ENCODE measurements at places on chromosomes 1 and 21.

GRCh38 chr1:160404094-160404493 is 3.7 kb downstream of the VANGL2 start:
- DNase-seq: no peak

DNA sequence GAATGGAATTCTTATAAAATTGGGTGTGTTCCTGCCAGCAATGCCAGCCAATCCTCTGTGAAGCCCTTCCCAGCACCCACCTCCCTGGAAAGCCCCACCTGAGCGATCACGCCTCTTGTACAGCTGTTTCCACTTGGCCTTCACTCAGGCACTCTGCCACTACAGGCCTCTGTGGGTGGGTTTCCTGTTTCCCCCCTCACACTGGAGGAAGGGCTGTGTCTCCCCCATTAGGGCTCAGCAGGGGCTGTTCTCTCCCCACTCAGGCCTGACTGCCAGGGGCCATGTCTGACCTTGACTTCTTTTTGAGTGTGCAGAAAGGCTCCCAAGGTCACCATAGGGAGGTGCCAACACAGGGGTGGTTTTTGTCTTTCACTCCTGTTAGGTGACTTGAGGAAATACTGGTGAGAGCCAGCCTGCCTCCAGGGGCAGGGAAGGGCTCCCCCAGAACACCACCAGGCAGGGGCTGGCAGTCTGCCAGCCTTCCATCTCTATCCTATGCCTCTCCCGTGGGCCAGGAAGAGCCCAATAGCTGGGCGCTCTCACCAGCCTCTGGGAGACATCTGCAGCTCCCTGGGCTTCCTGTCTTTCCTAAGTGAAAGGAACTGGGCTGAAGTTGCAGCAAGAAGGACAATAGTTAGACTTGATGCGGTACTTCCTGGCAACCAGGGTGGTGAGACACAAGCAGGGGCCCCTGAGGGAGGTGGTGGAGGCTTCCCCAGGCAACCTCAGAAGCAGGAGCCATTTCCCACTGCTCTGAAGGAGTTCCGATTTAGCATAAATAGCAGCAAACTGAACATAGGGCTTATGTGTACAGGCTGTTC is 49.1 kb downstream of the ELK4 start:
- peak; percentile 39 for DNase-seq

DNA sequence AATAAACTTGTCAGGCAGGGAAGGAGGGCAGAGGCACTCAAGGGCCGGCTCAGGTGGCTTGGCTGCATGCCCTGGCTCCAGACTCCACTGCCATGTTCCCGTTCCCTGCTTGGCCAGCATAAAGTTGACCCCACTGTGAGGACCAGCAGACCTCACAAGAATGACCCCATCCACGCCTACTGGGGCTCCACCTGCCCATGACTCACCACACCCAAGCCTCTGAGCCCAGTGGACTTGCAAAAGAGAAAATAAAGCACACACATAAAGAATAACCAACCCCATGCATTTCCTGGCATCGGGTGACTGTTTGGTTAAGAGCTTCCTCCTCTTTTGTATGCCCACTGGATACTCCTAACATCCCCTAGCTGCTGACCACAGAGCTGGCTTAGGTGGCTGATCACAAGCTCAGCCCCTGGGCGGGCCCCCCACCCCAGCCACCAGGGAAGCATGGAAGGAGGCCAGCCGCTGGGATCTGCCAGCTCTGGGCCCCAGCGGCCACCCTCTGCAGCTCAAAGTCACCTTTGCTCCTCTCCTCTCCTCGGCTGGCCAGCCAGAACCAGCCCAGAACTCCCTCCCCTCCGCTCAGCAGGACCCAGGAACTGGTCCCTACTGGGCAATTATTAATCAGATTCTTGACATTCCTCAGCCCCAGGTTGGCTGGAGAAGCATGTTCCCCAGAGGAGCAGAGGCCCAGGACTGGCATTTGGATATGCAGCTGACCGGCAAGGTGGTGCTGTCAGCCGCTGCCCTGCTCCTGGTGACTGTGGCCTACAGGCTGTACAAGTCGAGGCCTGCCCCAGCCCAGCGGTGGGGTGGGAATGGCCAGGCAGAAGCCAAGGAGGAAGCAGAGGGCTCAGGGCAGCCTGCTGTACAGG is at the start of gene KLHDC7A:
Gene KLHDC7A, plus strand, starts transcription at position 616 of the 875 bp plus-strand sequence. Its CDS starts 52 bp downstream, at position 668.
- DNase-seq: no peak

- DNase-seq: no peak
Observed at GRCh38 chr1:171295821-171296220, 18.2 kb upstream of the FMO4 start.

DNA sequence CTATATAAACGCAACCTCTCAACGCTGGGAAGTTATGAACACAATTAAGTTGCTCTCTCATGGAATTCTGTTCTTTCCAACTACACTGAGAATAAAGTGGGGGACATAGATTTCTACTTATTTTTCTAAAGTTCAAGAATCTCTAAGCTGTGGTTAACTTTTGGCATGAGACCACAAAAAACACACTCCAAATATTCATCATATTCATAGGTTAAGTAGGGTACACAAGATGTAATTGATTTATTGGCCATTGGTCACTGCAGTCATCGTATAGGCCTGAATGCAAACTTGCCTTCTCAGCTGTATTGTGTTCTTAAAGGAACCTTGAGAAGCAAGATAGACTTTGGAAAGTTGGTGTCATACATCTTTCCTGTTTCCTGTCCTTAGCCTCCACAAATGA is 40.3 kb downstream of the PRRX1 start:
- no peak for DNase-seq

DNA sequence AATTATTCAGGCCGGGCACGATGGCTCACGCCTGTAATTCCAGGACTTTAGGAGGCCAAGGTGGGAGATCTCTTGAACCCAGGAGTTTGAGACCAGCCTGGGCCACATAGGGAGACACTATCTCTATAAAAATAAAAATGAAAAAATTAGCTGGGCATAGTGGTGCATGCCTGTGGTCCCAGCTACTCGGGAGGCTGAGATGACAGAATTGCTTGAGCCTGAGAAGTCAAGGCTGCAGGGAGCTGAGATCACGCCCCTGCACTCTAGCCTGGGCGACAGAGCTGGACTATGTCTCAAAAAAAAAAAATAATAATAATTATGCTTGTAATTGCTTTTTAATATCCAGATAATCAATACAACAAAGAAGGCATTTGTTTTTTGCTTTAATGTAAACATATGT is 91.3 kb downstream of the RIPK4 start:
- no peak for DNase-seq

DNA sequence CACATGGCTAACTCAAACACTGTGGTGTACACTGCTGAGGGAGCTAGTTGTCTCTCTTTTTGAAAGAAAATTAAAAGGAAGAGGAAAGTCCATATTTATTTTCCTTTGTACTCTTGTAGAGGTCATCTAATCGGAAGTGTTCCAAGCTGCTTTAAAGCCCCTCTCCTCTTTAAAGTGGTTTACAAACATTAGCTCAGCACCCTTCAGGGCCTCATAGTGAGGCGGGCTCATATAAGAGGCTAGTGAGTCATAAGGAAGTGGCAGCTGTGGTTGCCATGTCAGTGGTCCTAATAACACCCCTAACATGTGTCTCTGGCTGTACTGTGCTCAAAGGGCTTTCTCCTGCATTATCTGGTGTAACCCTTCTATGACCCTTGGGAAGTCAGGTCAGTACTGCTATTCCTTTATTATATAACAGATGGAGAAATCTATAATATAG is 104.4 kb upstream of the SERBP1 start:
- no peak for DNase-seq

DNA sequence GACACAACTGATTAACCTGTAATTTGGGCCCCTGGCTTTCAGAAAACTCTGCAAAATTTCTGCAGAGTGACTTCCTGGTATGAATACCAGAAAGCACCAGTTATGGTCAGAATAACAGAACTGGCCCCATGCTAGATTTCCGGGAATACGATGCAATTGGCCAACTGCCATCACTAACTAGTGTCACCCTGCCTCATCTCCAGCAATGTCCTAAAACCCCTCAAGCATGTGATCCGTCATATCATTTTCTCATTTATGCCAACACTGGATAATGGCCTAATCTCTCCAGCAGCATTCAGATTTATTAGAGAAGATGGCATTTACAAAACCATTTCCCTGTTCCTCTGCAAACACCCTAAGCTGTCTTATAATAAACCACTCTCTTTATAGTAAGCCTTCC is 15.4 kb downstream of the KAZN start:
- no peak for DNase-seq

DNA sequence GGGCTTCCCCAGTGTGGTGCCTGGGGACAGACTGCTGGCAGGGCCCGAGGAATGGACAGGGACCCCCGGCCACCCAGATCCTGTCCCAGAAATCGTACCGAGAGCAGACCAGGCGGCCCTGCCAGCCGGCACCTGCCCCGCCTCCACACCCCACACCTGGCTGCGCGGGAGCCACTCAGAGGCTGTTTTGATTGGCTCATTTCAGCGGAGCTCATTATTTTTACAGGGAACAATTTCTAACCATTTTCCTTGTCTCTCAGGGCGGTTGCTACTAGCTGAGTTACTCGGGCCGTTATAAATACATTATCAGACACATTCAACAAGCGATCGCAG is 39.3 kb upstream of the AJAP1 start:
- DNase-seq: no peak

- no peak for DNase-seq
Observed at GRCh38 chr1:44829506-44830384, 13.3 kb downstream of the PTCH2 start.

DNA sequence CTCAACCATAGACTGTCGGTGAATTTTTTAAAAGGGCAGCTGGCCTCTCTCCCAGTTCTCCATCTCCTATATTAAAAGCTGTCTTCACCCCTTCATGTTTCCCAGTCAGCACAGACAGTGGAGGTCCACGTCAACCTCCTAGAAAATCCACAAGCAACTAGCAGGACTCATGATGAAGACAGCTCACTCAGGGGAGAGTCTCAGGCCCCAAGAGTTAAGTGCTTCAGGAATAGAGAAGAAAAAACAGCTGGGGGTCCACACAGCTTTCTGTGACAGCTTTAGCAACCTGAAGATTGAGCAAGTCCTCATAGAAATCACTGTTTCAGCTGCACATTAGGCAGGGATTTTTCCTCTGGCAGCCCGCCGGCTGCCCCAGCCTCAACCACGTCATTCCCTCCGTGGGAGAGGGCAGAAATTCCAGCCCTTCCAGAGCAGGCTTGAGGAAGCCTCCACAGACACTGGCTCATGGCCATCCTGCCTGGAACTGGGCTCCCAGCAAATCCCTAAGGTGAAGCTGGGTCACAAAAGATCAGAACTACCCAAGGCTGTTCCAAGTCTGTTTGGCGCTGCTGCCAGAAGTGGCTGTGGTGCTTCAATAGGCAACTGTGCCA is 15.2 kb downstream of the GPR161 start:
- DNase-seq: peak; percentile 50

- DNase-seq: no peak
Observed at GRCh38 chr21:29293495-29293894, 5.2 kb upstream of the BACH1 start.

DNA sequence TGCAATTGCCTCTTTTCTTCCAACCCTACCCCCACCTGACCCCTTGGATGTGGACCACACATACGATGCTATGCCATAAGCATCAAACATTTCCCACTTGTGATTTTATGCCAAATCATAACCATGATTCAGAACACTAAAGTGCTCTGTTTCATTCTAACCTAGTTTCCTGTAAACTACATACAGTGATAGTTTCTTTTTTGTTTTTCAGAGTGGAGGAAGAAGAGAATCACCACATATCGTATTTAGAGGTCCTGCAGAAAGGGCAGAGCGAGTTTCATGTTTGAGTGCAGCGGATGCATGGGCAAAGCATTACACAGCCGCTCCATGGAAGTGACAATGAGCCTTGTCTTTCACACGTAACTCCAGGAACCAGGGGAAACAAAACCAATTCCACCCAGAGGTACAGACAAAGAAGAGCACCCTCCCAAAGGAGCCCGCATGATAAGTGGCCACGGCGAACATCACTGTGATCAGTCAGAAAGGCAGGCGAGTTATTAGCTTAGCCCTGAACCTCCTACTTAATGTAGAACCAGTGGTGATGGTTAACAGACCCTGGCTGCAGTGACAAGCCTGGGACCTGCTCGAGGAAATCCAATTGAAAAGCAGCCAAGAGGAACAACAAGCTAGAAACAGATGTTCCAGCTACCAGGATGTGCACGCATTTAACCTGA is 64.0 kb upstream of the ZNF281 start:
- no peak for DNase-seq

DNA sequence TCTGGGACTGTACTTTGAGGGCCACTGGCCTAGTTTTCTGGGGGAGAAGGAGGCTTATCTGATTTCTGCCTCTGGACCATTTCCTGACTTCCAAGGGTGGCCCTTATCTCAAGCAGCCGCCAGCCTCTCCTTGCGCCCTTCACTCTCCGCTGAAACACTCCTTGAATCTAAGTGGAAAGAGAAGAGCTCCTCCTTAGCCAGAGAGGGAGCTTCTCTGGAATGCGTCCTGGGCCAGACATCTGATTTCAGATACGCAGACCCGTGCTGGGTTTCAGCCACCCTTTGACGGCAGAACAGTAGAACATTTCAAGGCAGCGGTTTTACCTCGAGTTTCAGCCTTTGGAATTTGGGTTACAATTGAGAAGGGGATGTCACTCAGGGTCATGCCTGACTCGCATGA is 308.0 kb downstream of the CAMTA1 start:
- no peak for DNase-seq

- DNase-seq: no peak
Observed at GRCh38 chr1:220887520-220888416, 8.5 kb downstream of the HLX start.

- no peak for DNase-seq
Observed at GRCh38 chr1:239657291-239657690, 270.9 kb downstream of the CHRM3 start.

DNA sequence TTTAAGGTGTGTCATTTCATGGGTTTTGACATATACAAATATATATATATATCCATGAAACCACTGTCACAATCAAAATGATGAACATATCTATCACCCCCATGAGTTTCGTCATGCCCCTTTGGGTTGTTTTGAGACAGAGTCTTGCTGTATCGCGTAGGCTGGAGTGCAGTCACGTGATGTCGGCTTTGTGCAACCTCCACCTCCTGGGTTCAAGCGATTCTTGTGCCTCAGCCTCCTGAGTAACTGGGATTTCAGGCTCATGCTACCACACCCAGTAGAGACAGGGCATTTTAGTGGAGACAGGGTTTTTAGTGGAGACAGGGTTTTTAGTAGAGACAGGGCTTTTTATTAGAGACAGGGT is 8.0 kb downstream of the HJV start:
- DNase-seq: no peak

DNA sequence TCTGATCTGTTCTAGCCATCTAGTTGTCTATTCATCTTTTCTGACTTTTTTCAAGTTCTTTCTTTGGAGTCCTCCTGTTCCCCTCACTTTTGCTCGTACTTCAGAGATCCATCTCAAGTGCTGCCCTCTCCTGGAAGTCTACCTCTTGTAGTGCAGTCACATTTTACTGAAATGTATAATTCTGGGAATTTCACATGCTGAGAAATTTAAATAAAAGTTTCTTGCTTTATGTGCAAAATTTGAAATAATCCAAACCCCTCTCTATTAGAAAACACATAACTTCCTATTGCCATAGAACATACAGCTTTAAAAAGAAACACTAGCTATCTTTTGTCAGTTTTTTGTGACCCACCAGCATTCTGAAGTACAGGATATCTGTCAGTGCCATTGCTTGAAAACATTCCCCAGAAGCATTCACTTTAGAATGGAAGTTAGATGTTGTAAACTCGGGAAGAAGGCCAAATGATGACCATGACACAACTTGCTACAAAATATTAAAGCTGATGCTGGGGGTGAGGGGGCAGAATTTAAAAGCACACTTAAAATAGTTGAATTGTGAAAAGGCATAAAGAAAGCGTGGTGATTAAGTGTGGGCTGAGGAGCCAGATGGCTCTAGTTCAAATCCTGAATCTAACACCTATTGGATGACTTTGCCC is 22.0 kb downstream of the RLF start:
- DNase-seq: no peak
